Stimulated activated CD8-positive, alpha-beta memory T cell treated with anti-CD3 and anti-CD28 coated beads, Interleukin-7, amount 100 ng/mL, for 4 hours (primary cell): ENCODE measurements at places on chromosomes 6 and 20.
A peak's percentile ranks its signal among the peaks of the same experiment; 100 is the strongest.

GRCh38 chr6:169251822-169252504 is 1.7 kb downstream of the THBS2 start:
- no peak for DNase-seq

- no peak for DNase-seq
These were observed 1064.6 kb upstream of the EYS start for GRCh38 chr6:66771626-66772025.

- DNase-seq: no peak
These were observed 114.7 kb upstream of the PRL start for GRCh38 chr6:22411376-22412105.

- no peak for DNase-seq
These were observed 37.3 kb downstream of the SPDEF start for GRCh38 chr6:34518669-34519365.

- DNase-seq: no peak
These were observed 80.5 kb upstream of the SGK1 start for GRCh38 chr6:134398453-134398852.

DNA sequence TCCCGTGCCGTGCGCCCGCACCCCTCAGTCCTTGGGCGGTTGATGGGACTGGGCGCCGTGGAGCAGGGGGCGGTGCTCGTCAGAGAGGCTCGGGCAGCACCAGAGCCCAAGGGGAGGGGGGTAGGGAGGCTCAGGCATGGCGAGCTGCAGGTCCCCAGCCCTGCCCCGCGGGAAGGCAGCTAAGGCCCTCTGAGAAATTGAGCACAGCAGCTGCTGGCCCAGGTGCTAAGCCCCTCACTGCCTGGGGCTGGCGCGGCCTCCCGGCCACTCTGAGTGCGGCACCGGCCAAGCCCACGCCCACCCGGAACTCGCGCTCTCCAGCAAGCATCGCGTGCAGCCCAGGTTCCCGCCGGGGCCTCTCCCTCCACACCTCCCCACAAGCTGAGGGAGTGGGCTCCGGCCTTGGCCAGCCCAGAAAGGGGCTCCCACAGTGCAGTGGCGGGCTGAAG is 16.4 kb downstream of the SOX4 start:
- no peak for DNase-seq

DNA sequence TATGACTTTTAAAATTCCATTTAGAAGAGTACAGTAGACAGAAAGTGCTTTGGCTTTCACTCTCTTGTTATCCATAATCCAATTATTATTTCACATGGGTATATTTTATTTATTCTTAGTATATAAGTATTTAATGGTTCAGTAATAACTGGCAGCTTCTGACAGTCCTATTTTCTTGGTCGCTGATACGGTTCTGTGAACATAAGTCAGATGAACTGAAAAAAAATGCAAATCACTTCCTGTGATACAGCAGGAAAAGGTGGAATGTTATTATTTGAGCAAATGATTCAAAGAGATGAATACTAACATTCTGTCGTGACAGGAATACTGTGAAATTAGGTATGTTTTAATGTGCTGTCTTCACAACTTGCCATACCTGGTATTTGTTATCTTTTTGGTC is 132.3 kb downstream of the ARHGAP18 start:
- DNase-seq: no peak

GRCh38 chr20:33650753-33651561 is 11.2 kb upstream of the C20orf144 start:
- DNase-seq: no peak

DNA sequence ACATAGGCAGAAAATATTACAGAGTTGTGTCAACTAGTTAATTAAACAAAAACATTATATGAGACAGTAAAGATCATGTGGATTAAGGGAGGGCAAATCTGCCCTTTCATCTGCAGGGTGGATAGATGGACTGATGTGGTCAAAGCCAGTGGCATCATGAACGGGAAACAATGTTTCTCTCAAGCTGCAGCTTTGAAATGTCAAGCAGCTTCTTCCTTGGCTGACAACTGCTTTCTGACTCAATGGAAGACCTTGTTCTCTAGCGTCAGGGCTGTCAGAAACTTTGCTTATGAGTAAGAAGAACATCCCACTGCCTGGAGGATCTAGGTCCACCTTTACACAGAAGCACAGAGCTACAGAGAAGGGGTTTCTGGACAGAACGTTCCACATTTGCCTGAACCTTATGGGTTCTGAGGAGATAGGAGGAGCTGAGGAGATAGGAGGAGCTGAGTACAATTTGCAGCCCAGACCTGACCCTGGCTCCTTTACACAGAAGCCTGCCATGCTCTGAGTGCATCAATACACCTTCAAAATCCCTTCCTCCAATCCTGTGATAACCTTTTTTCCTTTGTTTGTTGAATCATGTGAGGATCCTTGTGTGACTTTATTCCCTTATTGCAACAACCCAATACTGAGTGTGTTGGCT is 6.1 kb downstream of the CST5 start:
- DNase-seq: no peak

- no peak for DNase-seq
These were observed 28.1 kb downstream of the DACT2 start for GRCh38 chr6:168291450-168291849.

- no peak for DNase-seq
These were observed 4.4 kb downstream of the RREB1 start for GRCh38 chr6:7112171-7112570.

DNA sequence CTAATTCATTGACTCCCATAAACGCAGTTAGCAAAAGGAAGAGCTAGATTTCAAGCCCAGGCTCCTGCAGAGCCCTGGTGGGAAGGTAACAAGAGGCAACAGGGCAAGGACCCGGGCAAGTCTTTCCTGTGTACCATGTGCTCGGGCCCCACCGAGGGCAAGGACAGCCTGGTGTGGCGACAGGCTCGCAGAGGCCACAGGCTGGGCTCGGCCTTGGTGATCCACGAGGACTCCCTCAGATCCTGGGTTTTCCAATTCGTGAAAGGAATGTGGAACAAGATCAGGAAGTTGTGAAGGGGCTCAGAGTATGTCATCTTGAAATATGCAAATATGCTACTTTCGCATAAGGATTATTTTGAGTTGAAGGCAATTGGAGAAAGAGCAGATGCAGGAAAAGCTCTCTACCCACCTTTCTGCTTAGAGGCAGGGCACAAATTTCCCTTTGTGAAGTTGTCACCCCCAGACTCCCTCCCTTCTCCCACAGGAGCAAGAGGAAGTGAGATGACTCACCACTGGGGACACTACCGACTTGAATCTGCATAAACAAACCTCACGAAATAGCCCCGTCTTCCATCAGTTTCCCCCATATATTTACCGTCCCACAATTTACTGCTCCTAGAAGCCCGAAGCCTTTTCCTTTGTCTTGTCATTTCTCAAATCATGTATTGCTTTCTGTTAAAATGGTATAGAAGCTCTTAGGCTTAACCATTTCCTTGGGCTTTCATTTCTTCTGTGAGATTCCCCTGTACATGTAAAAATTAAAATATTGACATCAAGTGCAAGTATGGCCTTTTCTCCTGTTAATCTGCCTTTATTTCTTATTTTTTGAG is 79.0 kb downstream of the PSMG4 start:
- no peak for DNase-seq

DNA sequence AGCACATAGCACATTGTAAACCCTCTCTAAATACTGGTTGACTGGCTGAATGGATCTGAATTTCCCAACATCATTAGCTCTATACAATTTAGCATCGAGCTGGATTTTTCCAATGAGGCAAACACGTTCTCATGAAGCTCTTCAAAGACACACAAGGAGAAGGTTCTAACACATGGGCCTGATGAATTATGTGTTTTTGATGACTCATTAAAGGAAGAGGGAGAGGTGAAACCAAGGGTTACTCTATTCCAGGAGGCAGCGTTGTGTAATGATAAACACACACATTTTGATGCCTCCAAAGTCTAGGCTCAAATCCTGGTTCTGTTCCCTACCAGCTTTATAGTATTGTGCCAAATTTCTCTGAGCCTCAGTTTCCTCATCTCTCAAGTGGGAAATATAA is 84.3 kb downstream of the PFDN4 start:
- DNase-seq: no peak

DNA sequence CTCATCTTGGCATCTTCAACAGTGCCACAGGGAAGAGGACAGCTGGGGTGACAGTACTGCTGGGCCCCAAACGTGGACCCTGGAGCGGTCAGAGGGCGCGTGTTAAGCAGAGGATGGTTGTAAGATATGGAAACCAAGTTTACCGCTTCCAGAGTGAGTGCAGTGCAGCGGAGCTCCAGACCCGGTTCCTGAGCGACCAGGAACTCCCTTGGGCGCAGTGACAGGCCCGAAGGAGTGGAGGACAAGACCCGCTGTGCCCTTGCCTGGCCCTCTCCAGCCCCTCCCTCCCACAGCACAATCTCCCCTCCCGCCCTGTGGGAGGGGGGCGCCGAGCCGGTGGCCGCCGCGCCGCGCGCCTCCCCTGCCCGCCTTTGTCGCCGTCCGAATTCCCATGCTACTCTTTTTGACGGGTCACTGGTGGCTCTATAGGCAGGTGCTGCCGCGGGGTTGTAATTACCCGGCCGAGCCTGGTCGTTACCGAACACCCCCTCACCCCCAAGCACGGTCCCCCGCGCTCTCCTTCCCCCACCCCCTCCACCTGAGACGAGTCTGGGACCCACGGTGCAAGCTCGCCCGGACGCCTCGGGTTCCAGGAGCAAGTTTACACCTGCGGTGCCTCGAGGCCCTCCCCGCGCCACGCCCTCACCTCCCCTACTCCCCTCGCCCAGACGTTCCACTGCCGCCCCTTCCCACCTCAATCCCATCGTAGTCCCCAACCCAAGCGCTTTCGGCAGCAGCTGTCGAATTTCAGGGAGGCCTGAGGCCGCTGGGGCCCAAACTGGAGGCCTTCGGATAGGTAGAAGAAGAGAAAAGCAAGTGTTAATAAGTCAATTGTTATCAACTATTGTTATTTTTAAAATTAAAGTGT is 3.9 kb downstream of the NR2E1 start:
- DNase-seq: no peak

DNA sequence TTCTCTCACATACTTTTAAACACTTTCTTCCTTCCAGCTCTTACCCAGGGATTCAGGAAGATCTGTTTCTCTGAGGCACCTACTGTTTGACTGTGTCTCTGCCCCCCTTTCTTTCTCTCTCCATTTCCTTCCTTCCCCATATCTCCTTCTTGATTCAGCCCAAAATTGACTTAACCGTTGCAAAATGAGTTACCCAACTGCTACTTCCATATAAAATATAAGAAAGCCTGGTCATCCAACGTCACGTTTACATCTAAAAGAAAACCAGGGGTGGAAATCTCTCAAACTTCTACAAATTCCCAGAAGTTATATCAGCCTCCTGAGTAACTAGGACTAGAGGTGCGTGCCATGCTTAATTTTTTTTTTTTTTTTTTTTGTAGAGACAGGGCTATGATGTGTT is 95.2 kb upstream of the INSM1 start:
- no peak for DNase-seq

DNA sequence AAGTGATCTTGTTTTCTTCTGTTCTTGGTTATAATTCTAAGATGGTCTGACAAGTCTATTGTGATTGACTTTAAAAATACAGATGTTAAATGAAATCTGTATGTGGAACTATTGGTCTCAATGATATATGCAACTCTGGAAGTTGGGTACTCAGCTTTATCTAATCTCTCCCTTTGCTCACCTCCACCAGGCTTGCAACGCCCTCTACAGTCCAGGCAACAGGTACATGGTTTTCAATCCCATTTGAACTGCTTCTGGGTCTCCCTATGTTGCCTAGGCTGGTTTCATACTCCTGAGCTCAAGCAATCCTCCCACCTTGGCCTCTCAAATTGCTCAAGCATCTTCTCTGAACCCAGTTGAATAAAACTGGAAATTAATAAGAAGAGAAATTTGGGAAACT is 25.6 kb upstream of the HLA-DQB1 start:
- peak; percentile 43 for DNase-seq

DNA sequence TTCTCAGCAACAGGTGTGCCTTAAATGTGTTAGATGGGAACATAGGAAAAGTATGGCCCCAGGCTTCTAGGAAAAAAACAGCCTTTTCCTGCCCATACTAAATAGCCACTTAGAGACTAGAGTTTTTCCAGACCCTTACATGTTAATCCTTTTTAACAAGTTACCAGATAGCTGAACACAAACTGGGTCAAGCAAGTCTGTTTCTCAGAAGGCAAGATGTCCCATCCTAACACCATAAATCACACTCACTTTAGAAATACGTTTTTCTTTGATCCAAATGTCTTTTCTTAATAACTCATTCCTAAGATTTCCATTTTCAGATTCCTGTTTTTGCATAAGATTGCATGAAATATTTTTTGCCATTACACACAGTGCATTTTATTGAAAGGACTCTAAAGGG is 241.3 kb downstream of the KCNQ5 start:
- DNase-seq: no peak

DNA sequence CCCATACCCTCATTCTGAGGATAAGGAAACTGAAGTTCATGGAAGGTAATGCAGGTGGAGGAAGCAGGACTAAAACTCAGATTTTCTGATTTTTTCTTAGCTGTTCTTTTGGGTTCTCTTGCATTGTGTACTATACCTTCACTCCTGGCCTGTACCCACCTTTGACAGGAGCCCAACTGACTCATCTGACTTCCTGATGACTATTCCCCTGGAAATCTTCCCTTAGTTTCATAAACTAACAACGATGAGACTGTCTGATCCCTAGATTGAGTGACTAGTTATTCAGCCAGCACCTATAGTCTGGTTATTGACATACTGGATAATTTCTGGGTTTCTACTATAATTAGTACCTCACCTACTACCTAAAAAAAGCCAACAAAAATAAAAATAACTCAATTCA is 10.1 kb downstream of the CRYBG1 start:
- no peak for DNase-seq

- DNase-seq: no peak
These were observed 47.2 kb downstream of the CHD6 start for GRCh38 chr20:41571006-41571405.

DNA sequence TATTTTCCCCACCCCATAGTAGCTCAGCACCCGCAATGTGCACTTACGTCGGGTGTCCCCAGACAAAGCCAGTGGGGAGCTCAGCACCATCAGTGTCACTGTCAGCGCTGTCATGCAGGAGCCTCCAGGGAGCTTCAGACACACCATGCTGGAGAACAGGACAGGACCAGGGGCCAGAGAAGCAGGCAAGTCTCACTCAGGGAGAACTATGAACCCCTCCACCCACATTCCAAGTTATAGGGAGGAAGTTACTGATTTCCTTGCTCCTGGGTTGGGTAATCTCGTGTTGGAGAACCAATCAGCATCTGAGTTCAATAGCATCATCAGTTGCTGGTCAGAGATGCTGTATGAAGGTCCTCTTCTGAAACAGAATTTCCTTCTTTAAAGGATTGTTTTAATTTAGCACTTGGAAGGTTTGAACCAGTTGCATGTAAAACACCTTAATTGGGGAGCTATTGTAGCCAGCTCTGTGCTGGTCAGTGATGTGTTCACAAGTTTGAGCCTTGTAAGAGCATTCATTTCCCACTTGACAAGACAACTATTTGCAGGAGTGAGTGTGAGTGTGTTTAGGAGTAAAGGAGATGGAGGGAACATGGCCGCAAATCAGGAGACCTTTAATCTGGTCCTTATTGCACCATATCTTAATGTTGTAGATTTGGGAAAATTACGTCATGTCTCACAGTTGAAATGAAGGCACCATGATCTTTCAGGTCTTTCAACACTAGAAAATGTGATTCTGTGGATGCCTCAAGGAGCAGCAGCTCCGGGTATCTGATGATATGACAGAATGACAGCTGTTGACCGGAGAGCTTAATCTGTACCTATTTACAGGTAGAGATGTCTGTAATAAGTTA is at the start of gene HLA-DRB1:
Gene HLA-DRB1, minus strand, starts transcription at position 253 of the 854 bp plus-strand sequence. Its CDS starts 106 bp downstream, at position 147.
- no peak for DNase-seq

GRCh38 chr6:144602523-144603180 is 317.5 kb downstream of the UTRN start:
- DNase-seq: no peak

GRCh38 chr20:53617791-53618489 is 24.3 kb upstream of the ZNF217 start:
- no peak for DNase-seq
